ENCODE measurements at places on chromosomes 13 and 19.

- DNase-seq: no peak
Observed at GRCh38 chr13:107250628-107251027, 682.7 kb upstream of the ARGLU1 start.

GRCh38 chr19:18603255-18603957 lies 3.2 kb downstream of the CRLF1 start:
- no peak for DNase-seq

- DNase-seq: no peak
Observed at GRCh38 chr13:30576528-30576927, 41.2 kb upstream of the USPL1 start.

DNA sequence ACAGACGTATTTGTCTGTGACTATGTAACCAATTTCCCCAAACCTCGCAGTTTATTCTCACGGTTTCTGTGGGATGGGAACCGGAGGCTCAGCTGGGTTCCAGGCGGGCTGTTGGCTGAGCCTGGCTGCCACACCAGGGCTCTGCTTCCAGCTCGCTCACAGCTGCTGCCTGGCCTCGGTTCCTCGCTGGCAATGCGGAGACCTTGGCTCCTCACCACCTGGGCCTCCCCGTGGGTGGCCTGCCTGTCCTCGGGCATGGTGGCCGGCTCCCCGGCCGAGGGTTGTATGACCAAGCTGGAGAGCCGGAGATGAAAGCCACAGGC lies 218.9 kb upstream of the MAB21L1 start:
- DNase-seq: no peak

GRCh38 chr13:111901267-111901915 lies 165.6 kb upstream of the SOX1 start:
- no peak for DNase-seq

DNA sequence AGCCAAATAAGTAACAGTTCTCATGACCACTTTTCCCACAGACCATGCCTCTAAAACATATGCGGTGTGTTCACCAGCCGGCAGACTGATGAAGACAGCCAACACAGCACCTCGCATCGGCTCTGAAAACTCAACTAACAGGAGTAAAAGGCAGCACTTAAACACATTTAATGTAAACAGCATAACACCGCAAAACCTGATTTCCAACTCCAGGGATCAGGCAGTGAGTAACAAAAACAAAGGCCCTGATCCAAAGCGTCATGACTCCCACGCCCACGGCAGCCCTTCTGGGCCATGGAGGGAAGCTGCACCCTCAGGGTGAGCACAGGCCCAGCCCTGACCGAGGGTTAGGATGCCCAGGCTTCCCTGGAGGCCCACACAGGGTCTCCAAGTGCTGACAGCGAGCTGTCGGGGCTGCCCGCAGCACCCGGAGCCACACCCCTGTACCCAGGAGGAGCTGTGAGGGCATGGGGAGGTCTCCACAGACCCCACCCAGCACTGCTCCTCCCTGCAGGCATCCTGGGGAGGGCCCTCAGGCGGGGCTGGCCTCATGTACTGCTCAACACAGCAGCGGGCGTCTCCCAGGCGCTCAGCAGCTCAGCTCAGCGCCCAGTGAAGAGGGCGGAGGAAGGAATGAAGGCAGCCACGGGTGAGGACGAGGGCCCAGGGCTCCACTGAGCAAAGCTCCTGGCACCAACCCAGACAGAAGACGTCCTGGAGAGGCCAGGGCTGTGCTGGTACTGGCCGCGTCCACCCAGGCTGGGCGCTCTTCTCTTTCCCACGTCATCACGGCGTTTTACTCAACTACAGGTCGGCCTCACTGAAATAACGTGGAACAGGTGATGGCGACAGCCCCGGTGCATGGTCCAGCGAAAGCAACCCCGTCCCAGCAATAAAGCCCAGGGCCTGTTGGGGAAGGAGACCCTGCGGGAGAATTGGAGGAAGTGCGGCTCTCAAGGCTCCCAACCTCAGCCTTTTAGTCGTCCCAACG lies 53.7 kb downstream of the RASA3 start:
- DNase-seq: no peak

GRCh38 chr13:82036602-82037001 lies 1695.7 kb upstream of the SPRY2 start:
- no peak for DNase-seq

DNA sequence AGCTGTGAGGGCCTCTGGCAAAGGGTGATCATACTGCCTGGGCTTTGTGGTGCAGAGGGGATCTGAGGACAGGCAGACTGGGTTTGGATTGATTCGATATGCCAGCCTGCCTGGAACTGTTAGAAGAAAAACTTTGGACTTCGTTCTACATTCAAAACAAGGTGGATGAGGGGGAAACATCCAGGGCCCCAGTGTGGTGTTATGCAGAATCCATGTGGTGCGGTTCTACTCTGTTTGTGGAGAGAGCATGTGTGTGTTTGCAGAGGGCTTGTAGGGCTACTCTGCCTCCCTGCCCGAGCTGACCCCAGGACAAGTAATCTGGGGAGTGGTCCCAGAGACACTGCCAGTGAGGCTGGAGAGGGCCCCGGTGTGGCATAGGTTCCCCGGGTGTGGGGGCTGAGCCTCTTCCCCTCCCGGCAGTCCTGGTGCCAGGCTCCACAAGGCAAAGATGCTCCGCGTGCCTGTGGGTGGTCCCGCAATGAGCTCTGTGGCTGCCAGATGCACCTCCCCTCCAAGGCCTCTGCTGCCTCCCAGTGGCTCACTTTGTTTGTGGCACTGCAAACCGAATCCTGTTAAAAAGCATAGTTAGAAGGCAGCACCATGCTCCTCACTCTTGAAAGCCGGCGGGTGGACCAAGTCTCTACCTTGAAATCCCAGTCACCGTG lies 22.3 kb upstream of the TFDP1 start:
- DNase-seq: no peak

DNA sequence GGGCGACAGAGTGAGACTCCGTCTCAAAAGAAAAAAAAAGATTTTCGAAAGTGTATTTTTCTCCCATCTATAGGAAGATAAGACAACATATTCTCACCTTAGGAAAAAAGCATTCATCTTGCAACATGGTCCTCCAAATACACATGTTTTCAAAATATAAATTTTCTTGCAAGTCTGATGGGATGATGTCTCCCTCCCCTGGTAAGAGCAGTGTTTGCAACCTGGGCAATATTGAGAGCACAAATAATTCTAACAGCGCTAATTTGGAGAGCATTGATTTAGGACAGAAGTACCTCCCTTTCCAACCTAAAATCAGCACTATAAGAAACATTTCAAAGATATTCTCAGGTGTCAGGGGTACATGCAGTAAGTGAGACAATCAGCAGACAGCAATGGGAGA lies 61.0 kb upstream of the SHISA2 start:
- DNase-seq: no peak

GRCh38 chr13:74987124-74987690 lies 494.8 kb downstream of the TBC1D4 start:
- no peak for DNase-seq

DNA sequence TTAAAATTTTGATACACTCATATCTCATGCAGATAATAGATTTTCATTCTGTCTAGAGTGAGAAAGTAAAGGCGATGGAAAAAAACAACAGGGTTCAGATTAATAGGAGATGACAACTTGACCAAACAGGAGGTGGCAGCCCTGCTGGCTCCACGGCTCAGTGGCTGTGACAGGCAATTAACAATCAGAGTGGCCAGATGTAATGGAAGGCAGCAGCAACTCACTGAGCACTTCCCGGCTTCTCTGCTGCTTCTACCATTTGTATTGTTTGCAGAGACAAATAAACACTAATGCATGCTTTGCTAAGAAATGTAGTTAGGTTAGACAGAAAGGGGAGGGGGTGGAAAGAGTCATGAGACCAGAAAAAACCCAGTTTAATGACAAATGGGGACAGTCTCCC lies 473.0 kb upstream of the SLC10A2 start:
- no peak for DNase-seq

DNA sequence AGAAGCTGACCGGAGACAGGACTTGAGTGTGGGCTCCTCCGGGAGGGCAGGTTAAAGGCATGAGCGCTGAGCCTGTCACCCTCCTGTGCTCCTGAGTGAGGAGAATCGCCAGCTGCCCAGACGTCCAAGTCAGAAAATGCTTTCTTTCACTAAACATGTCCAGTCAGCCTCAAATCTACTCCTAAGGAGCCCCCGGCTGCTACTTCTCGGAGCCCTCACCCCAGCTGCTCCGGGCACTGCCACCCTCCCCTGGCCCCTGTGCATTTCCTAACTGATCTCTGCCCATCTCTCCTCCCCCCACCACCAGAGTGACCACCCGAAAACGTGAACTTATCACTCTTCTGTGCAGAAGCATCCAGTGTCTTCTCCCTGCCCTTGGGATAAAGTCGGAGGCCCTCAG lies 277.5 kb upstream of the SOX1 start:
- DNase-seq: no peak

DNA sequence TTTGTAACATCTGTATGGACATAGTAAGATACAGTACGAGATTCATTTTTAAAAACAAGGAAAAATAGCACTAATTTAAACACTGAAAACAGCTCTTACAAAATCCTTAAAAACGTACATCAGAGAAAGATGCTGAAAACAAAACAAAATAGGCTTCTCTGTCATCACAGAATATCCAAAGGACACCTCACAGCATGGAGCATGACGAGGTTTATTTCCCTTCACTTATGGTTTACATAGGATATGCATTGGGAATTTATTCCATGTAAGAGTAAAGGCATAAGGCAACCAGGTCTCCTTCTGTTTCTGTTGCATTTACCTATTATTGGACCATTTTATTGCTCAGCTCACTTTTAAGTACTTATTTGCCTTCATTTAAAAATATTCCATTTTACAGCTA lies 3.0 kb downstream of the KCTD12 start:
- no peak for DNase-seq

- DNase-seq: no peak
Observed at GRCh38 chr13:33129094-33129832, 113.0 kb downstream of the KL start.

- DNase-seq: no peak
Observed at GRCh38 chr13:112639521-112639920, 50.3 kb upstream of the ATP11A start.

- DNase-seq: no peak
Observed at GRCh38 chr13:66410314-66410713, 819.8 kb downstream of the PCDH9 start.

DNA sequence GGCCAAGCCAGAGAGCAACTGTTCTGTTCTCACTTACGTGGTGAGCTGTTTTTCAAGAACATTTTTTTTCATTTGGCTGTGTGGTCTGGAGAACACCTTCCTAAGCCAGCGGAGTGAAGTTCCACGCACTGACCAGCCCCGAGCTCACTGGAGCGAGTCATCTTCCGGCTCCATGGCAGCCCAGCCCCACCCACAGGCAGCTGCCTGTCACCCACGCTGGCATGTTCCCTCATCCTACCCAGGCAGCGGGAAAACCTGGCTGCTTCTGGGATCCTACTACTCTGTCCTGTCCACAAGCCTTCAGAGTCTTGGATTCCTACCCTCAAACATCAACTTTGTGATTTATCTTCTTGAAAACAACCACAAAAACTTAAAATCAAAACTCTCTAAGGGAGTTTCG lies 76.2 kb downstream of the GGACT start:
- DNase-seq: no peak

GRCh38 chr13:33110713-33111413 lies 94.6 kb downstream of the KL start:
- no peak for DNase-seq

- DNase-seq: no peak
Observed at GRCh38 chr19:56272161-56272798, at the start of gene EDDM13. TSS of gene EDDM13 (plus strand) at chr19:56272748. CDS start at chr19:56272835, 87 bp downstream.

DNA sequence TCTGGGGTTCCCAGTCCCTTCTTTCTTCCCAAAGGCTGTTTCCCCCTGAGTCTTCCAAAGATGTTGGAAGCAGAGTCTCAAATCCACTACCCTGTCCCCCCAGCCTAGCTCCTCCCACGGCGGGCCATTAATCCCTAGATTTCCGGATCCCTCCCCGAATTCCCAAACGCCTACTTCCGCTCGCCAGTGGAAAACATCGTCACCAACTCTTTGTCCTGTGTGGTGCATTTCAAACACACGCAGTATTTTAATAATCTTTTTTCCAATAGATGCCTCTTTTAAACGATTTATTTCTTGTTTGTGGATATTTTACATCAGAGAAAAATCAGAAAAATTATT lies 610 bp downstream of the ZNF791 start:
- DNase-seq: no peak

DNA sequence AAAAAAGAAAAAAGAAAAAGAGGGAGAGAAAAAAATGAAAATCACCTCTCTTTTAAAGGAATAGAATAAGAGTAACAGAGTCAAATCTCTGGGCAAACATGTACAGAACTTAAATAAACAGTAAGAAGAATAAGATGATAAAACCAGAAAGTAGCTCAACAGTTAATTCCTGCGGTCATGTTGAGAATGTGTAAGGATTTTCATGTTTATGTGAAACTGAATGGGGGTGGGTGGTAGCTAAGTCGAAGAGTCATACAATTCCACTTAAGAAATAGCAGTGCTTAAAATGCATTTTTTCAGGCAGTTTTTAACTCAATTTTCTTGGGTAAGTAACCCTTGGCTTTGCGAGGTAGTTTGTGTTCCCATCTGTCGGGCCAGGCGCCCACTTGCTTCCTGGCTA lies 60.9 kb downstream of the PEX11G start:
- DNase-seq: no peak

DNA sequence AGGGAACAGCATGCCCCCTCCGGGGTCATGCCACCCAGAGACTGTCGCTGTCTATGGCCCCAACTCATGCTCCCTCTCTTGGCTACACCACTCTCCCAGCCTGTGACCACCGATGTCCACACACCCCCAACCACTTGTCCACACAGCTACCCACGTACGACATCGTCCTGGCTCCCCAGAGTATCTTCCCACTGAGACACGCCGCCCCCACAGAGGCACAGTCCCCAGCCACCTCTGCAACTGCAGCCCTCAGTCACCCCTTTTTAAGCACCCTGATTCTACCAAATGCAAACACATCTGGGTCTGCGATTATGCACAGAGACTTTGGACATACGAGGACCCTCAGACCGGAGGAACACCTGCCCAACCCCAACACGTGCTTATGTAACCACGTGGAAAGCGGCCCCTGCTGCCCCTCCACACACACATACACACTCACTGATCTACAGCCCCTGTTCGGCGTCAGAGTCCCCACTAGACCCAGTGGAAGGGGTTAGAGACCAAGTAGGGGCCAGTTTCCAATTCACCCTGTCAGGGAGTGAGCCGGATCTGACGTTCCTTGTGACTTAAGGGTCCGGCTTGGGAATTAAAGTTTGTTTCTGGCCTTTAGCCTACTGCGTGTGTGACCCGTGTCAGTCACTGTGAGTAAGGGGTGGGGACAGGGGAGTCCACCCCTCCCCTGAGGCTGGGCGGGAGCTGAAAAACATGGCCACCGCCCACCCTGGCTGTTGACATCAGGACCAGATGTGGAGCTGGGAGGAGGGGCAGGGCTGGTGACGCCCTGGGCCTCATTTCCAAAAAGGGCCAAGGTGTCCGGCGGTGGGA lies 11.9 kb upstream of the AXL start:
- DNase-seq: no peak

GRCh38 chr19:19554074-19555023 lies 16.3 kb downstream of the CILP2 start:
- DNase-seq: no peak

DNA sequence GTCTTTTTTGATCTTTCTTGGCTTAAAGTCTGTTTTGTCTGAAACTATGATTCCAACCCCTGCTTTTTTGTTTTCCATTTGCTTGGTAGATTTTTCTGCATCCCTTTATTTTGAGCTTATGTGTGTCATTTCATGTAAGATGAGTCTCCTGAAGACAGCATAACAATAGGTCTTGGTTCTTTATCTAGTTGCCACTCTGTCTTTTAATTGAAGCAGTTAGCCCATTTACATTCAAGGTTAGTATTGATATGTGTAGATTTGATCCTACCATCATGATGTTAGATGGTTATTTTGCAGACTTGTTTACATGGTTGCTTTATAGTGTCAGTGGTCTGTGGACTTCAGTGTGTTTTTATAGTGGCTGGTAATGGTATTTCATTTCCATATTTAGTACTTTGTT lies 1678.9 kb downstream of the PCDH9 start:
- no peak for DNase-seq
